ENCODE measurements at places on chromosomes 4 and X.

- DNase-seq: no peak
These were observed 624.8 kb downstream of the MID1IP1 start for GRCh38 chrX:39426101-39426500.

DNA sequence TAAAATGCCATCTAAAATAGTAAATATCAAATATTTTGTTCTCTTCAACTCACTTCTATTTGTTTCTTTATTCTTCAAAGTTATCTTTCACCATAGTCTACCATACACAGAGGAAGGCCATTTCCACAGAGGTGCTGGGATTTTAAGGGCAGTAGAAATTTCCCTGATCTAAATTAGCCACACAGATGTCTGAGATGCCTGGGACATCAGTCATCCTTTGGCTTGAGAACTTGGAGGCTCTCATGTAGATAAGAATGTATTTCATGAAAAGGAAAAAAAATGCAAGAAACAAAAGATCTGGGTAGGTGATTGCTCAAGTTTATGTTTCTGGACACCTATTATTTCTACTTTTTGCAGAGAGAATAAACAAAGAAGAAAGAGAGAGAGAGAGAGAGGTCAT is 1008.2 kb downstream of the NLGN4X start:
- DNase-seq: no peak

DNA sequence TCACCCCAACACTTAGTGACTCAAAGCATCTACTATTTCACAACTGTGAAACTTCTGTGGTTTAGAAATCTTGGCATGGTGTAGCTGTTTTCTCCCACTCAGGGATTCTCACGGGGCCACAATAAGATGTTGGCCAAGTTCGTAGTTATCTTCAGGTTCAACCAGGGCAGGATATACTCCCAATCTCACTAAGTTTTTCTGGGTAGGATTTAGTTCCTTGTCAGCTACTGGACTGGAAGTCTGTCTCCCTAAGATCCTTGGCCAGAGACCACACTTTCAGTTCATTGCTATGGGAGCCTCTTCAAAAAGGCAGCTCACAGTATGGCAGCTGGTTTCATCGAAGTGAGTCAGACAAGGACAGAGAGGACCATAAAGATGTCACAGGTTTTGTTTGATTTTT is 111.7 kb upstream of the PDHA2 start:
- no peak for DNase-seq

- no peak for DNase-seq
These were observed 54.3 kb downstream of the CHRDL1 start for GRCh38 chrX:110741213-110741796.

DNA sequence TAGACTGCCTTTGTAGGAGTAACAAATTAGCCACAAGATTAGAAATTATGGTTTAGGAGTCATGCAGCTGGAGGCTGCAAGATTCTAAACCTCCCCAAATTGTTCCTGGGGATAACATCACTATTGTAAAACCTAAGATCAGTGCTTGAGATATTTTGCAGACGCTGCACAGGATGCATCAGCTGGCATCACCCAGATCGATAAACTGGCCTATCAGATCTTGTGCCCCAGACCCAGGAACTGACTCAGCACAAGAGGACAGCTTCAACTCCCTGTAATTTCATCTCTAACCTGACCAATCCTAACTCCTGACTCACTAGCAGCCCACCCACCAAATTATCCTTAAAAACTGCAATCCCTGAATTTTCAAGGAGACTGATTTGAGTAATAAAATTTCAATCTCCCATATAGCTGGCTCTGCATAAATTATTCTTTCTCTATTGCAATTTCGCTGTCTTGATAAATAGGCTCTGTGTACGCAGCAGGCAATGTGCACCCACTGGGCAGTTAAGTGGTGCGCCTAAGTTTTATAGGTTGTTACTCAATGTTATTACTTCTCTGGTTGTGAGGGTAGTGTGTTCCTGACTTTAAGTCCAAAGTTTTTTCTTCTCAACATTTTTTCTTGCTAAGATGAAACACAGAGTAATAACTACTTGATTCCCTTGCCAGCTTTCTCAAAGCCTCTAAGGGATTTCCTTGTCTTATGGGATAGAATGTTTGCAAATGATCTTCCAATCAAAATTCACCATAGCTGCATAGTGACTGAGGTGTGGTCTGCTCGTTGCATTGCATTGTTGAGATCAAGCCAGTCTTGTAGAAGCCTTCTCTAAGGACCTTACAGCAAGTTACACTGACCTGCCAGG is 312.3 kb upstream of the DKK2 start:
- no peak for DNase-seq

DNA sequence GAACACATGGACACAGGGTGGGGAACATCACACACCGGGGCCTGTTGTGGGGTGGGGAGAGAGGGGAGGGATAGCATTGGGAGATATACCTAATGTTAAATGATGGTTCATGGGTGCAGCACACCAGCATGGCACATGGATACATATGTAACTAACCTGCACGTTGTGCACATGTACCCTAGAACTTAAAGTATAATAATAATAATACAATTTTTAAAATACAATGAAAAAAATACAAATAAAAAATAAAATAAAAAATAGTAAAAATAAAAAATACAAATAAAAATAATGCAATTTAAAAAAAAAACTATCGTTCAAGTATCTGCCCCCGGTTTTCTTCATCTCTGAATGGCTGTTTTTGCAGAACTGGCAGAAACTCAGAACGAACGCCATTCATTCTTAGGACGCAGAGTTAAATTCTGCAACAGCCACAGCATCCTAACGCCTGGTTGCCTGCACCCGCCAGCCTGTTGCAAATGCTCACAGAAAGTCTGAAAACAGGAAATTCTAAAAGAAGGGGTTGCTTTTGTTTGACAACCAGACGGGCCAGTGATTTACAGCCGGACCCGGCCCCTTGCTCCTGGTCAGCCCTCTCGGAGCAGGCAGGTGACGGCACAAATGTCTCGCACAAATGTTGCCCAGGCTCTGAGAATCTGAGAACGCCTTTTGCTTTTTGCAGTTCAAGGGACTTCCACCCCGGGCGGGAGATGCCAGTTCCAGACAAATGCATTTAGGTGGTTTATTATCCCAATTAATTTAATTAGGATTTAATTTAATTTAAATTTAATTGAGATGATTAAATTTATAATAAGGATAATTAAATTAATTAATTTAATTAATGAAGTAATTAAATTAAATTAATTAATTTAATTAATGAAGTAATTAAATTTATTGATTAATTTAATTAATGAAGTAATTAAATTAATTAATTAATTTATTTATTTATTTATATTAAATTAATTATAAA is 47.8 kb downstream of the CRLF2 start:
- DNase-seq: no peak
